Caki2 (cell line): ENCODE measurements at places on chromosomes 2 and 18. TPM values are rescaled to one million over a fixed set of nuclear protein-coding genes. Genes with fewer than 3 reads are reported as not detected.

Gene COBLL1
- total RNA-seq, result 4.1 and 16.4 TPM in 2 replicates

Gene UPP2
- not detected in 2 replicates for total RNA-seq

Gene SIX3
- total RNA-seq, result not detected in 2 replicates

Gene DAW1
- total RNA-seq, result 3.4 and 4.3 TPM in 2 replicates

Gene CYRIA
- total RNA-seq, result 10.7 TPM in 2 replicates

Gene CLEC4F
- total RNA-seq, result not detected in 2 replicates

Gene CRACDL
- not detected in 2 replicates for total RNA-seq

- no peak for DNase-seq
Measured at GRCh38 chr2:31893094-31893493, 117.7 kb downstream of the MEMO1 start.

DNA sequence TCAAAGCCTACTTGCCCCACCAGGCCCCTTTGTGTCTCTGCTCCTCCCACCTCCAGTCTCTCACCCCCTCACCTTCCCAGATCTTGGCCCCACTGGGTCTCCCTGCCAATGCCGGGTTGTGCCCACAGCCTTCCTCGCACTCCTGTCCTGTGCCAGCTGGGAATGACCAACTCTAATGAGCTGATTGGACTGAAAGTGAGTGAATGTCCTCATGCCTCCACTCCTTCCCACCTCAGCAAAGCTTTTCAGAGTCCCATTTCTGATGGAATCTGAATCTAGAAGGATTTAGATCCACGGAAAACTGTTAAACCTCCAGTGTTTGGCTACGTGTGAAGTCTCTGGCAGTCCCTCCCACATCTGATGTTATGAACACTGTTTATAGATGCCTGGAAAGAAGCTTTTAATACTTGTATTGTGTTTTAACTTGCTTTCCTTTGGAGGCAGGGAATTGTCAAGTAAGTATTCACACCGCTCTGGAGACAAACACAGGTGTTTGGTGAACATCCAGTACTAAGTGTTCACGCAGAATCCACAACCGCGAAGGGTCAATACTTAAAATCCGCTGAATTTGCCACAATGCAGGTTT lies 103.9 kb downstream of the RTN4 start:
- DNase-seq, result no peak

DNA sequence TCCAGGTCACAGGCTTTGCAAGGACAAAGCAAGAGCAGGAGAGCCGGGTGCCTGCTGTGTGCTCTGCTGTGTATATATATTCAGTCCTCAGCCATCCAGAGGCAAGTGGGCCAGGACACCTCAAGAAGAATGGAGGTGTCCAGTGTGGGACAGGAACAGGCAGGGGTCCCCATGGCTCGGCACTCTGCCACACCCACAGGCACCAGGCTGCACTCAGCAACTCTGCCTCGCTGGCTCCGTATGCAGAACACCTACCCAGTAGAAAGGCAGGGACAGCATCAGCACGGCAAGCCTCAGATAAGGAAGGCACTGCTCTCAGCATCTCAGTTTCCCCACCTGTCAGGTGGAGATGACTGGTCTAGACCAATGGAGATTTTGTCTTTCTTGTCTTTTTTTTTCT lies 57.8 kb downstream of the DNMT3A start:
- no peak for DNase-seq

GRCh38 chr18:28095041-28095440 lies 81.9 kb downstream of the CDH2 start:
- DNase-seq, result no peak

DNA sequence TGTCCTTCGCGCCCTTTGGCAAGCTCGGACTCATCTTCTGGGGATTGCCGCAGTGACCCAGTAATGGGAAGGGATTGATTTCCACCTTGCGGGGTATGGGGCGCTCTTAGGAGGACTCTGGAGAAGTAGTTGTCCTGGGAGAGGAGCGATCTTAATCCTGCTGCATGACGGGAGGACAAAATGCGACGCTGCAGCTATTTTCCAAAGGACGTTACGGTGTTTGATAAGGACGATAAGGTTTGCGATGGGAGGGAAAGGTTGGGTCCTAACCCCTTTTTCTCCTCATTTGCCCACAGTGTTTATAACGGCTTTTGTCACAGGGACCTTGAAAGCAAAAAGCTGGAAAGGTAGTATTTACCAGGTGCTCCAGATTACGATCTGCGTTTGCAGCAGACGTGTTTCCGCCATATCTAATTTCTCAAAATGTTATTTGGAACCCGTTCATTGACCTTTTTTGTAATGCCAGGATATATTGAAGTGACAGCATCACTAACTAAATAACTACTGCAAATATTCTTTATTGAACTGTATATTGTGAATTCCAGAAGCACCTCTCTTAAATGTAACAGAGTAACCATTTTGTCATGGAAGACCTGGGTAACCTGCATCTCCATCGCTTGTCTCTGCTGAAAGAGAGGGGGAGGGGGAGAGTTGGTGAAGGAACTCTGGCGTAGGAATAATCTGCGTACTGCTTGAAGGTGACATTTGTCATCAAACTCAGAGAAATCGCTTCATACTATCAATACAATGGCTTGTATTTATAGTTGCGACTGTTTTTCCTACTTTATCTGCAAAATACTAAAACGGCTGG lies 590 bp downstream of the MDH1 start:
- no peak for DNase-seq

- no peak for DNase-seq
Measured at GRCh38 chr2:100141906-100142305, 484 bp downstream of the AFF3 start.

DNA sequence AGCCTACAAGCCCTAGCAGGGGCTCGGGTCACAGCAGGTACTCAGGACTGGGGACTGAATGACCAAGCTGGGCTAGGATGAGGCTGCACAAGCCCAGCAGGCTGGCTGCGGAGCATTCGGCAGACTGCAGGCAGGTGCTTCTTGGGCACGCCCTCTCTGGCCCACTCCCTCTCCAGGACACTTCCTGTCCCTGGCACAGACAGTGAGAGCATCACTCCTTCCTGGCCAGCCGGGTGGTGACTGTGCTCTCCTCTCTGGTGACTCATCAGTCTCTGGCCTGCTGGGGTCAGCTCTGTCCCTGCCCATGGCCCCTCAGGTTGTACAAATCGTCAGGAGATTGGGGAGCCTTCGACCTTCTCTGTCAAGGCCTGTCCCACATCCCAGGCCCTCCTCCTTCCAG lies 22.5 kb downstream of the C1QL2 start:
- DNase-seq, result no peak

GRCh38 chr2:169091256-169091655 lies 21.9 kb downstream of the DHRS9 start:
- DNase-seq, result no peak

- DNase-seq, result no peak
Measured at GRCh38 chr2:45104429-45104828, 95.2 kb upstream of the SIX2 start.

- no peak for DNase-seq
Measured at GRCh38 chr18:65942854-65943253, 192.0 kb downstream of the CDH7 start.

DNA sequence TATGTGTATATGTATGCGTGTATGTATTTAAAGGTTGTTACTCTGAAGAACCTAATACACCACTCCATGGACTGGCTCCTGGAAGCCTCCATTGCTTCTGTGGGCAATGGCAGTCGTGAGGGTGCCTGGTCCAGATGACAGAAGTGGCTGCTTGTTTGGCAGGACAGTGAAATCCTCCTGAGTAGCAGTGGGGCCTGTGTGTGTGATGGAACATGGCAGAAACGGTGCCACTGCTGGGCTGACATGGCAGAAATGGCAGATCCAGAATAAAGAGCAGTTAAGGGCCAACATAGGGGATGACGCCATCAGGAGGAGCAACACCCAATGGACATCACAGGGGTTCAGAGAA lies 6.1 kb upstream of the CPLX4 start:
- no peak for DNase-seq

- DNase-seq, result no peak
Measured at GRCh38 chr2:25707927-25708590, 34.7 kb upstream of the DTNB start.
